ENCODE measurements at places on chromosomes 3 and 15.
A peak's percentile ranks its signal among the peaks of the same experiment; 100 is the strongest.

GRCh38 chr3:120795017-120795648, 52.6 kb downstream of the GTF2E1 start:
- peak; percentile 44 for DNase-seq

- DNase-seq = no peak
Observed at GRCh38 chr15:90338532-90338931, 13.6 kb upstream of the ZNF774 start.

DNA sequence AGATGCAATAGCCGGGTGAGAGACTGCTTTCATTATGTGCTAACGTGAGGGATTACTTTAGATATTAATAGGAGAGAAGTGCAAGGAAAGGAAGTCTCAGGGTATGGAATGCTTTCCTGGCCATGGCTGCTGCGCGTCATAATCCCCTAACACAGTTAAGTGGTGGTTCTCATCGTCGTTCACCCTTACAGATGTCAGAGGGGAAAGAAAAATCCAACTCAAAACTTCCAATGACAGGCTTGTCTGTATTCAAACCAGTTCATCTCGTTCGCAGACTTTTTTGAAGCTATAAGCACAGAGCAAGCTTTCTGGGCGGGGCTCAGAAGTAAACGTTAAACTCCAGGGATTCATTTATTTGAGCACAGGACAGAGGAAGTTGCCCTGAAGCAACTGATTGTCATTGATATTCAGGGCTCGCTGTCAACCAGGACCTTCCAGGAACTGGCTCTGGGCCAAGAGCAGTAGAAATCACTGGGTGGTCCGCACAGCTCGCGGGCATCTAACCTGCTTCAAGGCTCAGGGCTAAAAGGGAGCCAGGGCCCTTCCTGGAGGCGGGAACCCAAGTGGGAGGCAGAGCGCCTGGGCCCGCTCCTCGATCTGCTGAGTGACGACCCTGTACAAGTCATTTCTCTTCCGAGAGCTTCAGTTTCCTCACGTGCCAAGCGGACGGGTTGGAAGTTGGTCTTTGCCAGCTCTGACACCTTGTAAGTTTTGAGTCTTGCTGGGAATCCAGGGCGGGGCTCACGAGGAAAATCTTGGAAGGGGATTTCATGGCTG, 1.1 kb upstream of the LPP start:
- no peak for DNase-seq

DNA sequence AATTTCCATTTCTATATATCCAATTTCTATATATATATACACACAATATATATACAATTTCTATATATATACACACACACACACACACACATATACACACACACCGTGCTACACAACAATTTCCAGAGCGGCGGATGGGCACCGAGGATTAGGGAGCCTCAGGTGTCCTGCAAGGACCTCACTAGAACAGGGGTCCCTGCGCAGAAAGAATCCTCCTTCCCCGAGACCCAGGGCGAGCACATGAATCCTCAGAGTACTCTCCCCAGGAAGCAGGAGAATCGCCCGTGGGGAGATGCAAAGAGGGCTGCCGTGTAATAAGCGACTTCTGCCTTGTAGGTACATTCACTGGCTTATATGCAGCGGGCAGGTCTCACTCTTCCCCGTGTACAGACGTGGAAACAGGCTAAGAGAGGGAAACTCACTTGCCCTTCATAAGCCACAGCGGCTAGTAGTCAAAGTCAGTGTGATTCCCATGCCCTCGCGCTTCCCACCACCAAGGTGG, 467 bp downstream of the PIF1 start:
- DNase-seq = no peak

- DNase-seq = no peak
Observed at GRCh38 chr15:71760852-71761251, 49.5 kb upstream of the NR2E3 start.

DNA sequence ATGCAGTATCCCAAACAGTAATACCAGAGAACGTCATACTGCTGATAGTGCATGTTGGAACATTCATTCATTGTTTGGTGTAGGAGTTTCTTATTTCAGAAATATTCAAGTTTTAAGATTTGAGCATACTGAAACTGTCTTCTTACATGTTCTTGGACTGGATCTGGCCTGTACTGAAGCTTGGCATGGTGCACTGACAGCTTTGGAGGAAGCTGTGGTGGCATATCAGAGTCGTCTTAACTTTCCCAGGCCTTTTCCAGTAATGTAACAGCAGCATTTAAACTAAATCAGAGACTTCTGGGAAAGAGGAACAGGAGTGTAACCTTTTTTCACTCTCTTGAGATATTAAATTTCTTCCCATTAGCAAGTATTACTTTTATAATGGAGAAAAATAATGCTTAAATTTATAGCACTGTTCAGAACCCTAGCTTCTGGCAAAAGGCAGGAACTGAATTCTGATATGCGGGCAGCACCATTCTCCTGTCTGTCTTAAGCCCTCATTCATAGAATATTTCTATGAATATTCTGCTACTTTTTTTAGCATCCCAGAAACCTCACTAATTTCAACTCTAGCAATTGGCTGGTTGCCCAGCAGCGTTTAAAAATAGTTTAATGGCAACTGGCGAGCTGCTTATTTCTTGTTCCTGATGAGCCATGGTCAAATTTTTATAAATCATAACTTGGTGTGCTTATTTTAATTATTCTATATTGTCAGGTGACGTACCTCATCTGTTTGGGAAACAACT, 31.1 kb downstream of the DNAJC13 start:
- no peak for DNase-seq

- no peak for DNase-seq
Observed at GRCh38 chr3:39707314-39707909, 102.0 kb upstream of the MYRIP start.

DNA sequence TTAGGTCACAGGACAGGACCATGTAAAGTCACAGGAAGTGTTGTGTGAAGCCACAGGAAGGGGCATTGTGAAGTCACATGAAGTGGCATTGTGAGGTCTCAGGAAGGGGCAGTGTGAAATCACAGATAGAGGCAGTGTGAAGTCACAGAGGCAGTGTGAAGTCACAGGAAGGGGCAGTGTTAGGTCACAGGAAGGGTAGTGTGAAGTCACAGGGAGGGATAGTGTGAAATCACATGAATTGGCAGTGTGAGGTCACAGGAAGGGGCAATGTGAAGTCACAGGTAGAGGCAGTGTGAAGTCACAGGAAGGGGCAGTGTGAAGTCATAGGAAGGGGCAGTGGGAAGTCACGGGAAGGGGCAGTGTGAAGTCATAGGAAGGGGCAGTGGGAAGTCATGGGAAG, 37.9 kb downstream of the GASK1A start:
- no peak for DNase-seq

DNA sequence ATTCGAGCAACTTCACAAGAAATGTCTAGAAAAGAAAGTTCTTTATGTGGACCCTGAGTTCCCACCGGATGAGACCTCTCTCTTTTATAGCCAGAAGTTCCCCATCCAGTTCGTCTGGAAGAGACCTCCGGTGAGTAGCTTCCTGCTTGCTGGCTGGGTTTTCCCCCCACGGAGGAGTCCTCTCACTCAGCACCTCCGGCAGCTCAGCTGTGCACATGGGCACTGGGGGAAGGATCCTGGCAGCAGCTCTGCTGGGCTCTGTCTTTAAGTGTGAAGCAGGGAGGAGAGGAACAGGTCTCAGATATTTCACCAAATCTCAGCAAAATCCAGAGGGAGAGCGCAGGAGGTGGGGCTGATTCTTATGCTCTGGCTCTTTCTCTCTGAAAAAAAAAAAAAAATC, 684 bp downstream of the CAPN3 start:
- DNase-seq = no peak

DNA sequence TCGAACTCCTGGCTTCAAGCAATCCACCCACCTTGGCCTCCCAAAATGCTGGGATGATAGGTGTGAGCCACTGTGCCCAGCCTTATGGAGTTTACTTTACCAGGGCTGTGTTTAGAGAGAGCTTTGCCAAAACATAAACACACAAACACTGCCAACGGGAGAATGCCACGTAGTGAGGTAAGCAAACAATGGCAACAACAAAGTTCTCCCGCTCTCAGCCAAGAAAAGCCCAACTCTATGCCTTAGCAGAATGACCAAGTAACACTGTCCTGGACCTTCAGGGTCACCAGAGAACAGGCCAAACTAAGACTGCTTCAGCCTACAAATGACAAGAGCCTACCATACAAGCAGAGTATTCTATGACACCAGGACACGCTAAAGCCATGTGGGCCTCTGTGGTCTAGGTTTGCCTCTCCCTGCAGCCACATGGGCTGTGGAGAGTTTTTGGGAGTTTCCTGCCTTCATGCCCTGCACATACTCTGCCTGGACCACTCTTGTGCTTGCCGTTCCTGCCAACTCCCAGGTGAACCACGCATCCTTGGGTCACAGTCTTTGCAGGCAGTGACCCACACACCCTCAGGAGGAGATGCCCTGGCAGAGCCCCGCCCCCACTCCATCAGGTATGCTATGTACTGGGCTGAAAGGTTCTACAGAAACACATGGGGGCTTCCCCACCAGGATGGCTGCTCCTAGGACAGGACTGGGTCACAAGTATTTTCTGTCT, 21.6 kb upstream of the CNBP start:
- no peak for DNase-seq

DNA sequence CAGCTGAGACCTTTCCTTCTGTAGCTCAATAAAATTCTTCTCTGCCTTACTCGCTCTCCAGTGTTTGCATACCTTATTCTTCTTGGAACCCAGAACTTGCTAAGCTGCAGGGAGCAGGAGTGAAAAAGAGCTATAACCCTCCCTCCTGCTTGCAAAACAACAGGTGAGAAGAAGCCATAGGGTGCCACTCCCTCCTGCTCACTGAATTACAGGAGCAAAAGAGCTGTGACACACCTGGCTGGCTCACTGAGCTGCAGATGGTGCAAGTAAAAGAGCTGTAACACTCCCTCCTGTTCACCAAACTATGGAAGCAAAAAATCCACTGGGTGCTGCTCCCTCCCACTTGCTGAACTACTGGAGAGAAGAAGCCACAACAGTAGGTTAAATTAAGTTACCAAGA, 44.2 kb upstream of the C2CD4B start:
- DNase-seq = no peak

Measured in NCI-H1436 treated with DMSO at 0.1 percent for 48 hours (cell line).